Stimulated activated CD8-positive, alpha-beta memory T cell treated with anti-CD3 and anti-CD28 coated beads, Interleukin-4, amount 100 ng/mL, for 48 hours (primary cell): ENCODE measurements at places on chromosomes 3 and 15.

- DNase-seq = no peak
These were observed 46.2 kb downstream of the CCDC12 start for GRCh38 chr3:46930166-46930944.

GRCh38 chr3:158863247-158863646 is 61.4 kb downstream of the MFSD1 start:
- no peak for DNase-seq

DNA sequence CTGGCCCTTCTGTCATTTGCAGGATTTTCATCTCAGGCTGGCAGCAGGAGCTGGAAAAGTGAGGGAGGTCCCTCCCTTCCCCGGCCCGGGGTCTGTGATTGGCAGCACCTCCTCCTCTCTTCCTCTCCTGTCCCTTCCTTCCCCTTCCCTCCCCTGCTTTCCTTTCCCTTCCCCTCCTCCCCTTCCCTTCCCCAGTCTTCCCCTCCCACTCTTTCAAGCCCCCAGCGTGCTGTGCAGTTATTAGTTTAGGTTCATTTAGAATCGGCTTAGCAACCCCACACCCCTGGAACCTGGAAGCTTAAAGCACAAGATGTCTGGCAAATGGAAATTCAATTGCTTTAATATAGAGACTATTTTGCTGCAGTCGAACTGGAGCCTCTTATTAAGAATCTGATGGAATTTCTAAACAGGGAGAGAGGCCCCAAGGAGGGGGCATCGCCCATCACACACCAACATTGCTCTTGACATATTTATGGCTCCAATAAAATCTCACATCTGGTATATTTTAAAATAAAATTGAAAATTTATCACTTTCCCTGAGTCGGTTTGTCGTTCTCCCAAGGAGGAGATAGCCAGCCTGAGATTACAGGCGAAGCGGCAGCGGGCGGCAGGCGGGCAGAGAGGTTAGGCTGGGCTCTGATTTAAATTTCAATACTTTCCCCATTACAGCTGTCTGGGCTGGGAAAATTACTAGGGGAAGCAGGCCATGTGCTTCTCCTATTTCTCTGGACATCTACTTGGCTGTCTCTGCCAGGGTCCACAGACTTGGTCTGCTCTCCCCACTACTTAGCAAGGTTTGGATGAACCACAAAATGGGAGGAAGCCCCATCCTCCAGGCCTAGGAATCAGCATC is 98.9 kb downstream of the LINGO1 start:
- DNase-seq = no peak

GRCh38 chr15:56428821-56429458 is 36.0 kb downstream of the MNS1 start:
- DNase-seq = no peak

DNA sequence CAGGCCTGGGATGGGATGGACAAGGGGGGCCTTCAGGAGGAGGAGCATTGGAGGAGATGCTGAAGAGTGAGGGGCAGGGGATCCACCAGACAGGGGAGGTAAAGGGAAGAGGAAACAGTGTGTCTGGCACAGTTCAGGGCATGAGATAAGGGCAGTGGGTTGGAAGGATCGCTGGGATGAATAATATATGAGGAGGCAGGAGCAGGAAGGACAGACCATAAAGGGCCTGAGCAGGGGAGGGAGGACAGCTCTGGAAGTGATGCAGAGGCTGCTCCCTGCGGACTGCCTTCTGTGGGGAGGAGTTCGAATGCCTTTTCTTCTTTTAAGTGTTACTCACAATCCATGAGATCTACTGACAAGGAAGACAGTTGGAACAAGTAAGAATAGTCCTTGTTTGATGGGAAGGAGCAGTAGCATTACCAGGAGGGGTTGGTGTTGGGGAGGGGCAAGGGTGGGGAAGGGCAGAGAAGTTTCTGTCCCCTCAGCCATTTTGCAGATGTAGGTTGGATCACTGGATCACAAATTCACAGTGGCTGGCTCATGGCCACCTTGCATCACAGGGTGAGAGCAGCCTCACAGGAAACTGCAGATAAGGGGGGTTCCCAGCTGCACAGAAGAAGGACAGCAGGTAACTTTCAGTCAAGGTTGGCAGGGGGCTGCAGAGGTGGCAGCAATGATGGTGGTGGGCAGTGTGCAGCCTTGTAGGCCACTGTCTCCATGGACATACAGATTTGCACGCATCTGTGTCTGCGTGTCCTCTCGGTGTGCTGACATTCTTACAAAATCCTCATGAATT is 91.9 kb upstream of the SNRPN start:
- DNase-seq = no peak

- no peak for DNase-seq
These were observed 16.3 kb upstream of the HDAC11 start for GRCh38 chr3:13463618-13464400.

- no peak for DNase-seq
These were observed 888.0 kb downstream of the NTRK3 start for GRCh38 chr15:87368511-87368910.

DNA sequence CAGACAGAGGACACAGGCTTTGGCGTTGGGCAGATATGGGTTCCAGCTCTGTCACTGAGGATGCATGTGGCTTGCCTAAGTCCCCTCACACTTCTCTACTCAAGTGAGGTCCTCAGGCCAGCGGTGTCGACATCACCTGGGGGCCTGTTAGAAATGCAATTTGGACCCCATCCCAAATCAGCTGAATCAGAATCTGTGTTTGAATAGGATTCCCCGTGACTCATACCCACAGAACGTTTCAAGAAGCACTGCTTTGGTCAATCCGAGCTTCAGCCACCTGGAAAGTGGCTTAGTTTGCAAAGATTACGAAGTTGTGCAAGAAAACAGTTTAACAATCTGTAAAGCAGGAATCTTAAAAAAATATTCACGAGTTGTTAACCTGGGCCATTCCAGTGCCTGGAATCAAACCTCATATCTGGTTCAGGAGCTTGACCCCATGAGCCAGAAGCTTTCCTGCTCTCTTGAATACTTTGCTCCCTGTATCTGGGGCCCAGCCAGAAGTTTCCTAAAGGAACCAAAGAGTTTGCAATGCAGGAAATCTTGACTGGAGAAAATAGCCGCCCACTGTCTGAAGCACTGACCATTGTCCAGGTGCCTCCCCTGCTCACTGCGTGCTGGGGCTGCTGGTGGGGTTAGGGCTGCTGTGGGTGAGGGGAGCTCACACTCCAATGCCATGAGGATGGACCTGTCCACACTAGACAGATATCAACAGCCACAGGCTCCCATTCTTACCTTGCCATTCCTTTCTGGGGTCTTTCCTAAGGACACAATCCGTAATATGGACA is 208.5 kb upstream of the LINGO1 start:
- DNase-seq = no peak

- DNase-seq = no peak
These were observed 2.3 kb downstream of the UACA start for GRCh38 chr15:70761046-70761445.

- DNase-seq = peak; percentile 83
These were observed 101.1 kb downstream of the DAPK2 start for GRCh38 chr15:63945007-63945788.
